ENCODE measurements at places on chromosomes 1 and 21.

- no peak for DNase-seq
Observed at GRCh38 chr1:77757066-77757584, 2.5 kb downstream of the USP33 start.

GRCh38 chr1:29585656-29586055, 349.3 kb downstream of the PTPRU start:
- no peak for DNase-seq

- no peak for DNase-seq
Observed at GRCh38 chr1:70930062-70930461, 117.6 kb downstream of the PTGER3 start.

- DNase-seq: no peak
Observed at GRCh38 chr1:201050515-201051277, 27.2 kb upstream of the KIF21B start.

Data from CD4-positive, alpha-beta T cell (primary cell).